Omental fat pad (tissue), 4 donors: ENCODE measurements at places on chromosomes 4 and X. TPM values are rescaled to one million over a fixed set of nuclear protein-coding genes. Genes with fewer than 3 reads are reported as not detected.

ACE2 gene
- 6.2 TPM for total RNA-seq

GPR119 gene
- not detected for total RNA-seq

CXorf65 gene
- total RNA-seq, result not detected

ADH1B gene
- total RNA-seq, result 2,187 TPM

EGF gene
- total RNA-seq, result not detected

FGFBP2 gene
- 34.8 TPM for total RNA-seq

CPZ gene
- total RNA-seq, result 0.32 TPM

SLC34A2 gene
- not detected for total RNA-seq

TMPRSS11B gene
- total RNA-seq, result not detected

AMTN gene
- total RNA-seq, result not detected

DNA sequence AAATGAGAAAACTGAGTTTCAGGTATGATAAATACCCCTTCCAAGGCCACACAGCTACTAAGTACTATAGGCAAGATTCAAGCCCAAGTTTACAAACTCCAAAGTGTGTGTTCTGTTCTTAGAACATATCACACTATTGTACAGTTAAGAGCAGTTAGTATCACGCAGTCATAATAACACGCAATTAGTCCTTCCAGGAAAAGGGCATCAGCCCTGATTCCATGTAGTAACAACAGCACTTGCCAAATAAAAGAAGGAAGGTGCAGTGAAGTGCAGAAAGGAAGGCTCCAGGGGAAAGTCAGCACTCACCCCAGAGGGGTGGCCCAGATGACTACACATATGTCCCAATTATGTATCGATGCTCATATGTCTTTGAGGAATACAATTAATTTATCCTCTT lies 4.4 kb downstream of the TASL start:
- no peak for DNase-seq

- DNase-seq, result no peak
Measured at GRCh38 chr4:39433878-39434492, 24.7 kb downstream of the RPL9 start.

DNA sequence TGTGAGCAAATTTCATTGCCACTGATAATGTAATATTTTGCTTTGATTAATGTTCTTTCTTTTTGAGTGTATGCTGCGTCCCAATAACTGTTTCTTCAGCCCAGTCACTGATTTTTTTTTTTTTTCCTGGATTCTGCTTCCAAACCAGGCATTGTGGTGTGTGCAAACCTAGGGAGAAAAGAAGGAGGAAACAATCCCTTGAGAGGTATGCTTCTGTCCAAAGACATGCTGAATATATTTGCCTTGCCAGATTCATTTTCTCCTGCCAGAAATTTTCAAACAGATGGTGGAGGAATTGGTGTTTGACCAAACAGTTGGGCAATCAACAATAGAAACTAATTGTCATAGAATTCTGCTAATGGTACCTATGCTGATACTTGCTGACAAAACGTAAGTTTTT lies 753.6 kb downstream of the RPA4 start:
- no peak for DNase-seq

- no peak for DNase-seq
Measured at GRCh38 chrX:42119076-42119475, 195.7 kb upstream of the CASK start.

DNA sequence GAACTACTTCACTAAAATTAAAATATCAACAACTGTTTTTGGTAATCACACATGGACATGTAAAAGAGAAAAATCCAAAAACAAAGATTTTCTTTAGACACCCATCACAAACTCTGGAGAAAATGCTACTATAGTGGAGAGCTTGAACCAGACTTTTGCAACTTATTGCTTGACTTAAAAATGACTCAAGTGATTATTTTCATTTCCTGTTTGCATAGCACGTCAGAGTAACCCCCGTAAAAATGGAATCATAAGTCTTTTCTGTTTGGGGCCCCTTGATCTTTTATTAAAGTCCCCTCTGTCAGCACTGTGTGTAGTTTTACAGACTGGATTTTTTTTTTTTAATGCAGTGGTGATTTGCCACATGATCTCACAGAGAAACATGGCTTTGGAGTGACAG lies 79.5 kb downstream of the PRKG2 start:
- DNase-seq, result no peak

DNA sequence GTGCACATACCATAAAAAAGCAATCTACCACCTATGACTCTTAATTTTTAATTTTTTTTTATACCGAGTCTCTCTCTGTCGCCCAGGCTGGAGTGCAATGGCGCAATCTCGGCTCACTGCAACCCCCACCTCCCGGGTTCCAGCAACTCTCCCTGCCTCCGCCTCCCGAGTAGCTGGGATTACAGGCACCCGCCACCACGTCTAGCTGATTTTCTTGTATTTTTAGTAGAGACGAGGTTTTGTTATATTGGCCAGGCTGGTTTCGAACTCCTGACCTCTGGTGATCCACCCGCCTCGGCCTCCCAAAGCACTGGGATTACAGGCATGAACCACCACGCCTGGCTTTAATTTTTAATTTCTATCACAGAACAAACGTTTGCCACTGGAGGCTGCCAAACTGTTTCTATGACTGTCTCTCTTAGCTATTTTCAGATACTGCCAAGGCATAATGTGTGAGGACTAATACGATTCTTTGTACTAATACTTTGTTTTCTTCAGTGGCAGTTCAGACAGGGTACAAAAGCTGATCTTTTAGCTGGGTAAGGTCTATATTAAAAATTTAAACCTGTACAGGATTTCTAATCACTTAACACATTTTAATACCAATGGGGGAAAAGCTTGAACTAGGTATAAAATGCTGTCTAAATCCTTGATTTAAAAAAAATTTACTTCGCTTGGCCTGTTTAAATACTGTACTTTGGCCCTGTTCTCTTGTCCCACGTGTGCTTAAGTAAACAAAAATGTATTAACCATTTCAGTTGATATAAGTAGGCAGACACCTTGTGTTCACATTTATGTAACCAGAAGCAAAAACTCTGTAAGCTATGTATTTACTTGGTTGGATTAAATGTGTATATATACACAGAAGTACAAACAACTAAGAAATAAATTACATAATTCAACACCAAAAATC lies 2.3 kb downstream of the PGRMC2 start:
- no peak for DNase-seq

GRCh38 chr4:70914631-70915030 lies 12.5 kb downstream of the MOB1B start:
- DNase-seq, result no peak

- no peak for DNase-seq
Measured at GRCh38 chr4:145589916-145590702, 29.1 kb upstream of the MMAA start.

DNA sequence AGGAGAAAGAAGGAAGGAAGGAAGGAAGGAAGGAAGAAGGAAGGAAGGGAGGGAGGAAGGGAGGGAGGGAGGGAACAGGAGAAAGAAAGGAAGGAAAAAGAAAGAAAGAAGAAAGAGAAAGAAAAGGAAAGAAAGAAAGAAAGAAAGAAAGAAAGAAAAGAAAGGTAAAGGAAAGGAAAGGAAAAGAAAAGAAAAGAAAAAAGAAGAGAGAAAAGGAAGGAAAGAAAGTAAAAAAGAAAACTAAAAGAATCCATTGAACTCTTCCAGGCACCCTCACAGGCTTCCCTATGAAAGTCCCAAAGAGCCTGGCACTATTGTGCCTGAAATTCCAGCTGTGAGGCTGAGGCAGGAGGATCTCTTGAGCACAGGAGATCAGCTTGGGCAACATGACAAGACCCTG lies 11.5 kb downstream of the ABCG2 start:
- DNase-seq, result no peak

- peak; percentile 56 for DNase-seq
Measured at GRCh38 chr4:173013232-173013930, 155.2 kb upstream of the GALNT7 start.

GRCh38 chr4:168308912-168309311 lies 9.6 kb downstream of the DDX60 start:
- DNase-seq, result no peak

DNA sequence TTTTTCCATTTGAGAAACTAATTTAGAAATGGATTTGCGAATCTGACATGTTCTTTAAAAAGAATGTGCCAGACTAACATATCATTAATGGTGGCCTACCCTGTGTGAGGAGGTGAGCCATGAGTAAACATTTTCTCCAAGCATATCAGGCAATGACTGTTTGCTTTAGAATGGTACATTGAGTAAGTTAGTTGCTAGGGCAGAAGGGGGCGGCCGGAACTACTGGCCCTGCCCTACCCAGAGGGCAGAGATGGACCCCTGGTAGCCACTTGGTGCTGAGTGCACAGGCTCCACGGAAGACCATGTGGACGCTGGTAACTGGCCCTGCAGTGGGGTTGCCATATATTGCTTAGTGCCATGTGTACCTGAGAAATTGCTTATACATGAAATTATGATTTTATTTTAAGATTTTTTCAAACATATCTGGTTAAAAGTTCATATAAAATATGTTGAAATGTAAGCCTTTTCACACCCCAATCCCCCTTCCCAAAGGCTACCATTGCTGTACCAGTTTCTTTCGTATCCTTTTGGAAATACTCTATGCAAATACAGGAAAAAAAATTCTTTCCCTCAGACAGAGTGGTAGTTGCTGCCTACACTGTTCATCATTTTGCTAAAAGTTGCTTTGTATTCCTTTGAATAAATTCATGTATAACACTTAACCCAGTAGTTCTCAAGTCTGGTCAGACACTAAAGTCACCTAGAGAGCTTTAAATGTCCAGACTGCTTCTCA lies 8.8 kb downstream of the FNIP2 start:
- no peak for DNase-seq

DNA sequence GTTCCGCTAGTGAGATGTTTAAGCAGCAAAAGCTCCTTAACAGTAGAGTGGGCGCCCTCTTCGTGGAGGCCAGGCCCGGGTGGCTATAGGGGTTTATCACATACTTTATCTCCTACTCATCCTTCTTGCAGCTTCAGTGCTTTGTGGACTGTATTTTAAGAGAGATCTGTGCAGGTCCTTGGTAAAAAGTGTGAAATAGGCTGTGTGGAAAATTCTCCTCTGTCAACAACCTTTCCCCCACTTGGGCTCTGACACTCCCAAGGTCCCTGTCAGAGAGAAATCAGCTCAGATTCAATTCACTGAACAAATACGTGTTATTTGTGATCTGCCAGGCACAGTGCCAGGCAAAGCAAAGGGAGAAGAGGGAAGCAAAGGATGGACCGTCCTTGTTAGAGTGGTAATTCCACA lies 214.3 kb upstream of the PPARGC1A start:
- DNase-seq, result no peak

DNA sequence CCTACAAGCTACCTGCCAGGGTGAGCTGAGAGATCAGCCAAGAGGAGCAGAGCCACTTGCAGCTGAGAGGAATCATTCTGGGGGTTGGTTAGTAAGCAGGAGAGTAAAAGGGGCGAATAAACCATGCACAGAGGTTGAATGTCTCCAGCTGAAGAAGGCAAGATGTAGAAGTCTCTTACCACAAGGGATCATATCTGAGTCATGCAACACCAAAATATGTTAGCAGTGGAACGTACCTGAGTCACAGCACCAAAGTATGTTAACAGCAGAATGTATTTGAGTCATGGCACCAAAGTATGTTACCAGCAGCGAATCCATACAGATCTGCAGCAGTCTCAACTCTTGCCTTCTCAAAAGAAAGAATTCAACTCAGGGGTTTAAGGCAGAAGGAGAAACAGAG lies 29.9 kb downstream of the C4orf51 start:
- DNase-seq, result no peak

GRCh38 chr4:47451657-47452056 lies 11.8 kb downstream of the COMMD8 start:
- DNase-seq, result no peak

DNA sequence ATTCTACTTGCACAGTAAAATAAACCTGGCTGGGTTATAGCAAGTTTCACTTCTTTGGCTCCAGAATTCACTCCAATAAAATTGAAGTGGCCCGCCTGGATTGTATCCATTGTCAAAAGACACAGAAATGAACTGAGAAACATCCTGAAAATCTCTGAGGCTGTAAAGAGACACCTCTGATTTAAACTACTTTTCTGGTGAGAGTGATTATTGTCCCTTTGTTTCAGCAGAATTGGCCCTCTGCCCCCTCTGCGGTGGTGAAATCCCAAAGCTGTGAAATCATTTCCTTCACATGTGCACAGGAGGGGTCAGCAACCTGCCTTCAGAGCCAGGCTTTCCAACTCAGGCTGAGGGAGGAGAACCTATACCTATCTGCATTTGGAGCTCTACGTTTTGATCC lies 23.0 kb downstream of the GAB3 start:
- no peak for DNase-seq

GRCh38 chr4:69849297-69849696 lies 10.6 kb downstream of the SULT1E1 start:
- DNase-seq, result no peak

DNA sequence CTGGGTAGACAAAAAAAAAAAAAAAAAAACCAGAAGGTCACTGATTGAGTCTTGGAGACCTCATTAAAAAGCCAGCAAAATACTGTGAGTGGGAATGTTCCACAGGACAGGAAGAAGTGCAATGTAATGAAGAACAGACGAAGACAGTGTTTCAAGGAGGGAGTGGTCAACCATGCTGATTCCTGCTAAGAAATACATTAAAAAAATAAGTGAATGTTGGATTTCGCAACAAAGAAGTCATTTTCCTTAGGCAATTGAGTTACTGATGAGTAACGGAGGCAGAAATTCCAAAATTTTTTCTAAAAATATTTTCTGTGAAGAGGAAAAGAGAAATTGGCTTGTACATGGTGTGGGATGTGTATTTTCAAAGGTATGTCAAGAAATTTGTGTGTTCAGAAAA lies 94.3 kb upstream of the FAM47B start:
- no peak for DNase-seq

GRCh38 chr4:8775121-8775520 lies 96.5 kb downstream of the HMX1 start:
- no peak for DNase-seq

DNA sequence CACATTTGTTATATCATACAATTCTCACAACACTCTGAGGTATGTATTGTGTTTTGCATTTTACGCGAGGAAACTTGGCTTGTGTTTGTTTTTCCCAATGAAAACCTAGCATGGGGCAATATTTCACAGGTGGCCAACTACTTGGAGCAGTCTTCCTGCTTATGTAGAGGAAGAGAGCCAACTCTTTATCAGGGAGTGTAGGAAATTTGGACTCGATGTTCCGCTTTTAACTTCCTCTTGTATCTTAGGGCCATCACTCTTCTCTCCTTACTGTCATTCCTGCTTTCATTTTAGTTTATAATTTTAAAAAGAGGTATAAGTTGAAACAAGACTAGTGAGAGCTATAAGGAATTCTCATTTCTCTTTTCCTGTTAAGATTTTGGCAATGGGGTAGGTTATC lies 107.7 kb upstream of the RPS6KA3 start:
- DNase-seq, result no peak

- no peak for DNase-seq
Measured at GRCh38 chrX:111244235-111244750, 26.0 kb downstream of the CAPN6 start.

GRCh38 chr4:55077577-55077976 lies 47.8 kb downstream of the KDR start:
- DNase-seq, result no peak

DNA sequence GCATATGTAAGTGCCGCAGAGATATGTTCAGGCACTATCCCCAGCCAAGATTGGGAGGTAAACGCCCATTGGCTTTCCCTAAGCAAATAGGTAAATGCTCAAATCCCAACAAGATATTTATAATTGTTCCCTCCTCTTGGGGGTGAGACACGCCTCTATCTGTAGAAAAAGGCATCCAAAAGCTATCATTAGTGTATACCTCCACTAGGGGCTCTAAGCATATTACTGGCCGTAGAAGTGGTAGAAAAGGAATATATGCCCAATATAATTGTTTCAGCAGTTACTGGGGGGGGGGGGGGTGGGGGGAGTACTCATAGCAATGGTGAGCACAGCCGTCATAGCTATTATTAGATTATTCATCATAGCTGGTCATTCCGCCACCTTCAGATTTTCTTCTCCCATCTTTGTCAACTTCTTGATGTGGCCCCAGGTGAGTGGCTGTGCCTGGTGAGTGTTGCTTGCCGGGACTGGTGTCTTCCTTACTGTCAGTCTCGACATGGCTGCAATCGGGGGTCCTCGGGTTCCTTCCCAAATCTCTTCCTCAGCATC lies 53.3 kb upstream of the WDR1 start:
- no peak for DNase-seq
